ENCODE measurements at places on chromosomes 7 and 10.

DNA sequence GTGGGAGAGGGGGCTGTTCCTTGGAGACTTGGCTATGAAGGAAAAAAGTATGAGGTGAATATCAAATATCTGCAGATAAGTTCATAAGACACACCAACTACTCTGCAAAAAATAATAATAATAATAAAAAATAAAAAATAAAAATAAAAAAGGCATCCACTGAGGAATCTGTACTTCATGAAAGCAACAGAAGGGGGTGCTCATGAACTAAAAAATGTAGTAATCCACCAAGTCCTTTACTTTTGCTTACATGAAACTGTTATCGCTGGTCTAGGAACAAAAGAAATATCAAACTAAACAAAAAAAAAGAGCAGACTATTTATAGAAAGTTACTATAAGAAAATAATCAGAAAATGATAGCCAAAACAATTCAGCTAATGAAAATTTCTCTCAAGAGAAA, 579.0 kb downstream of the PHTF2 start:
- DNase-seq = no peak

DNA sequence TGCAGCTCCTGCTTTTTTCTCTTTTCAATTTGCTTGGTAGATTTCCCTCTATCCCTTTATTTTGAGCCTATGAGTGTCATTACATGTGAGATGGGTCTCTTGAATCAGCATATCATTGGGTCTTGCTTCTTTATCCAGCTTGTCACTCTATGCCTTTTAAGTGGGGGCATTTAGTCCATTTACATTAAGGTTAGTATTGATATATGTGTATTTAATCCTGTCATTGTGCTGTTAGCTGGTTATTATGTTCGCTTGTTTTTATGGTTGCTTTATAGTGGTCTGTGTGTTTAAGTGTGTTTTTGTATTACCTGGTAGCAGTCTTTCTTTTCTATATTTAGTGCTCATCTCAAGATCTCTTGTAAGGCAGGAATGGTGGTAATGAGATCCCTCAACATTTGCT, 17.0 kb downstream of the GIMAP7 start:
- DNase-seq = no peak

DNA sequence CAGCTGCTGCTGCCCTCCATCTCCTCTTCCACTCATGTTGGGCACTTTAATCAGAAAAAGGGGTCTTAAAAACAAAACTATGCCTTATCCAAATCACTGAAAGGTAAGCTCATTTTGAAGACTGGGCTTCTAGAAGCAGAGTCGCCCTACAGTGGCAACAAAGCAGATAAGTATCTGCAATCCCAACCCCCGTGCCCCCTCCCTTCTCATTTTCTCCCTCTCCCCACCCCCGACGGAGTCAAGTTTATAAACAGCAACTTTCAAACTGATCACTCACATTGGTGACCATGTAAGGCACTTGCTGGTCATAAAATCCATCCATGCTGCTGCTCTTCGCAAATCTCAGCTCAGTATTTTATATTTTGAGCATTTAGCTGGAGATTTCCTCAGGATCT, 738 bp downstream of the ETV1 start:
- DNase-seq = no peak

DNA sequence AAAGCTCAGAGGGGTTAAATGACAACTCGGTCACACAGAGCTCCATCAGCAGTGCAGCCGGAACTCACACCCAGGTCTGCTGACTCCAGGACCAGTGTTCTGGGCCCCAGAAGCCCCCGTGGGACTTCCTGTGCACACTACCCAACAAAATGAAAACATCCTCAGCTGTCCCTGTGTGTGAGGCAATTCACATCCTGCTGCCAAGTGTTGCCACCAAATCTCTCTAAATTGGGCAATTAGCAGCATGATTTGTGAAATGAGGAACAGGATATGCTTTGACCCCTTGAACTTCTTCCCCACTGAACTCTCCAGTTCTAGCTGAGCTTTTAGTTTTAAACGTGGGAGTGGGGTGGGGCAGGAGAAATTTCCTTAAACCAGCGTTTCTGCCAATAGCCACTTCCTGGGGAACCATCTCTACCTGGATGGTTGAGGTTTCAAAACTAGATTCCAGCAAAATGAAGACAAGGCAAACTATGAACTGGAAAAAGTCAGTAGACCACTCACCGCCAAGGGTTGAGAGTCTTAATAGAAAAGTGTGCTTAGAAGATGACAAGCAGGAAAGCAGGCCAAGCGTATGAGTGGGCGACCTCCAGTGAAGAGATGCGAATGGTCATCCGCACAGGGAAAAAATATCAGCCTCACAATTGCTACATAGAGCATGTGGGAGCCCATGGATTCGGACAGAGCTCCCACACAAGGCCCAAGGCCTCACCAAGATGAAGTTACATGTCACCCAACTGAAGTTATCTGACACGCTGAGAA, 51.9 kb upstream of the CHST15 start:
- DNase-seq = no peak

DNA sequence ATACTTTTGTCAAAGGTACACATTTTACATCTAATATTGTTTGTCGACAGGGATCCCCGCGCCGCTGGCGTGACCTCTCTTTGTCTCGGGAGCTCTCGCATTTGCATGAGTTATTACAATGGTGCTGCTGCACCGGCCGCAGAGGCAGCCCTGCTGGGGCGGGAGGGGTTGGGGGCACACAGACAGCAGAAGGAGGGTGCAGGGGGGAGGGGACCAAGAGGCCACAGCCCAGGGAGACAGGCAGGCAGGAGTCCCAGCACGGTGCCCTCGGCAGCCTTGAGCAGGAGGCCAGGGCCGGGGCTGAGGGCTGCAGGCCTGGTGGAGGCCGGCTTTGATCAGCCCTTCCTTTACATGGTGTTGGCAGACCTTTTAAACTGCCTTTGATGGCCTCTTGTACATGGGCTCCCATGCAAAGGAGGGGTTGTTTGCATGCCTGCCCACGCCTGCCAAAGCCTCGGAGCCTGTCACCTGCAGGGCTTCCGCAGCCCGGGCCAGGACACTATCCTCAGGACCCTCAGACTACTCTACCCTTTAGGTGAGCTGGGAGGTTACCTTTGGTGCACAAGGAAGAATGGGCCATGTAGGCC, 95.5 kb downstream of the EBF3 start:
- no peak for DNase-seq

GRCh38 chr7:157395206-157395605, 58.4 kb downstream of the DNAJB6 start:
- no peak for DNase-seq

- no peak for DNase-seq
Measured at GRCh38 chr10:122560279-122560804, at the start of gene DMBT1. Gene DMBT1, plus strand, starts transcription at chr10:122560754. Its CDS starts 17 bp downstream, at chr10:122560771.

DNA sequence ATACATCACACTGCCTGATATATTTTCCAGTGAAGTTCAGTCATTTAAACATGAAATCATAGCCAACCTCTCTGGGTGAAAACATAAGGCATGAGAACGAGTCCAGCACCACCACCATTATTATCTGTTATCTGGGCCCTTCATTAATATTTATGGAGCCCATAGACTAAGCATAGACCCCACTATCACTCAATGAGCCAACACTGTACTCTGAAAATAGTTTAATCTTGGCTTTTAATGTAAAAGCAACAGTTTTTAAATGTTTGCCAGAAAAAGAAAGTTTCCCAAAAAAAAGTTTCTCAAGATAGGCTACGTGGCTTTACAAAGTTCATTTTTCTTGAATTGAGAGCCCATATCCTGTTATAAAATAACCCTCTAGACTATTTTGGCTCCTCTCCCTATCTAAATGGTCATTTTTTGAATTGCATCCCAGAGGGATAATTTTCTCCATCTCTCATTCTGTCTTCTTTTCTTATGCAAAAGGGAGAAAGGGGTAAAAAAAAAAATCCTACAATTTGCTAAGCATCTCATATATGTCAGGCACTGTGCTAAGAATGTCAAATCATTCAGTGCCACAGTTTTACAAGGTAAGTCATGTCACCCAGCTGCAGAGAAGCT, 66.1 kb downstream of the FZD1 start:
- DNase-seq = no peak

GRCh38 chr7:4634166-4634565, 47.9 kb upstream of the FOXK1 start:
- no peak for DNase-seq

DNA sequence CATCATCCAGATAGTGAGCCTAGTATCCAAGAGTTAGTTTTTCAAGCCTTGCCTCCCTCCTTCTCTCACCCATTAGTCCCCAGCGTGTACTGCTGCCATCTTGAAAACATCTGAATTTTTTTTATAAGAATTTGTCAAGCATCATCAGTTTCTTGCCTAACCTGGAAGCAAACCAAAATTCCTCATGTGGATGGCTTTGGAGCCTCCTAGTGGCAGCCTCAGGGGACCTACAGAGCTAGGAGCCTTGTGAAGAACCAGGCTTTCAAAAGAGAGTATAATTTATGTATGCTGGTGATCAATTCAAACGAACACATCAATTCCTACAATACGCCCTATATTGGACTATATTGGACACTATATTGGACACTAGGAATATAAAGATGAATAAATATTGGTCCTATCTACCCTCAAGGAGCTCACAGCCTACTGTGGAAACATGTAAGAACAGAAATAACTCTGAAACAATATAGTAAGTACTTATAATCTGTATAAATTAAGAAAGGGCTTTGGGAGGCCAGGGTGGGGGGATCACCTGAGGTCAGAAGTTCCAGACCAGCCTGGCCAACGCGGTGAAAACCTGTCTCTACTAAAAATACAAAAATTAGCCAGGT, 63.4 kb downstream of the HPSE2 start:
- no peak for DNase-seq

DNA sequence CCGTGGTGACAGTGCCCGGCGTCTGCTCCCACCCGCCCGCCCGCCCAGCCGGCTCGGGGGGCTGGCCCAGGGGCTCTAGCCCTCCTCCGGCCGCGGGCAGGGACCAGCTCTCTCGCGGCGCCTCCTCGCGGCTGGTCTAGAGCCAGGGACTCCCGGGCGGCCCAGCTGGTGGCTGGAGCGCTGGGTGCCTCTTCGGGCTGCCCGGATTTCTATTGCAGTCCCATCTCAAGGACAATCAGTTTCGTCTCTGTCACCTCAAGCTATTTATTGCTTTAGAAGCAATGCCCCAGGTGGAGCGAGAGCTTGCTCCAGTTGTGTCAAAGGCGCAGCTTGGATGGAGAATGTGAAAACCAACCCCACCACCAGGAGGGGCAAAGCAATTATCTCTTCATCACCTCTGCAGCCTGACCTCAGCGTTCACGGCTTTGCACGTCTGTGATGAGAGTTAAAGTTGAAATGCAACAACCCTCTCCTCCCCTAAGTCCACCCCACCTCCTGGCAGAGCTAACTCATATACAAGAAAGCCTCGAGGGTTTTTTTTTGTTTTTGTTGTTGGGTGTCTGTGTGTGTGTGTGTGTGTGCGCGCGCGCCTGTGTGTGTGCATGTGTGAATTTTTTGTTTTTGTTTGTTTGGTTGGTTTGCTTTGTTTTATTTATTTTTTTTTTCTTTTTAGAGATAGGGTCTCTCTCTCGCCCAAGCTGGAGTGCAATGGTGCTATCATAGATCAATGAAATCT, at the start of gene ITGA8:
ITGA8 (minus strand) TSS at position 24 of the 736 bp plus-strand sequence. CDS start 151 bp downstream, outside the sequence.
- DNase-seq = no peak

GRCh38 chr10:67804395-67804678, 33.7 kb downstream of the DNAJC12 start:
- DNase-seq = no peak

DNA sequence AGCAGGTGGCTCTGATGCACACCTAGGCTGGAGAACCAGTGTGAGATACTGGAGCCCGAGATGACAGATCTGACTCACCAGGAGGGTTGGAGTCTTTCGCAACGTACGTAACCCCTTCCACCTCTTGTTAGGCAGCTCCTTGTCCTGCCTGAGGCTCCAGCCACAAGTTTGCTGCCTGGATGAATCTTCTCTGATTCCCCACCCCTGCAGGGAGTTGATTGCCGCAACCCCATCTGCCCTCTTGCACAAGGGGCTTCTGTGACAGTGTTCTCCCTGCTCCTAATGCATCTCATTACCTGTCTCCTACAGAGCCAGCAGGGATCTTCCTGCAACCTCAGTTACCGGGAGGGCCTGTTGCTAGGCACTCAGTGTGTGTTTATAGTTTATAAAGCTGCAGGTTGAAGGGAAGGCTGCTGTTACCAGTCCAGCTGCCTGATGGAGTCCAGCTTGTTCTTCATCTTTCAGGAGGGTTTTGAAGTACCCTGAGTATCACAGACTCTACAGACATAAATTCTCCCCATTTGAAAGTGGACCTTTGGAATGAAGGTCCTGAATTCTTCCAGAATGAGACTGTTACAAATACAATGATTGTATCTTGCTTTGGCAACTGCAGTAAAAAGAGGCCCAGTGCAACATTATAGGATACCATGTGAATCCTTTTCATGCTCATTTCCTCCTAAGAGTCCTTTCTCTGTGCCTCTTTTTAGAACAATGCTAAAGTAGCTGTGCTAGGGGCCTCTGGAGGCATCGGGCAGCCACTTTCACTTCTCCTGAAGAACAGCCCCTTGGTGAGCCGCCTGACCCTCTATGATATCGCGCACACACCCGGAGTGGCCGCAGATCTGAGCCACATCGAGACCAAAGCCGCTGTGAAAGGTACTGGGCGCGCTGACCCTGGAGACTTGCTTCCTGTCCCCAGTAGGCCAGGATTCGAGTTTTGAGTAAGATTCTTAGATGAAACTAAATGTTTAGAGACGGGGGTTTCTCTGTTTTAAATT, 6.5 kb downstream of the MDH2 start:
- DNase-seq = no peak

GRCh38 chr7:98200364-98200763, 10.9 kb upstream of the BHLHA15 start:
- DNase-seq = no peak

- DNase-seq = no peak
Measured at GRCh38 chr7:150881189-150881588, 28.9 kb downstream of the AOC1 start.

DNA sequence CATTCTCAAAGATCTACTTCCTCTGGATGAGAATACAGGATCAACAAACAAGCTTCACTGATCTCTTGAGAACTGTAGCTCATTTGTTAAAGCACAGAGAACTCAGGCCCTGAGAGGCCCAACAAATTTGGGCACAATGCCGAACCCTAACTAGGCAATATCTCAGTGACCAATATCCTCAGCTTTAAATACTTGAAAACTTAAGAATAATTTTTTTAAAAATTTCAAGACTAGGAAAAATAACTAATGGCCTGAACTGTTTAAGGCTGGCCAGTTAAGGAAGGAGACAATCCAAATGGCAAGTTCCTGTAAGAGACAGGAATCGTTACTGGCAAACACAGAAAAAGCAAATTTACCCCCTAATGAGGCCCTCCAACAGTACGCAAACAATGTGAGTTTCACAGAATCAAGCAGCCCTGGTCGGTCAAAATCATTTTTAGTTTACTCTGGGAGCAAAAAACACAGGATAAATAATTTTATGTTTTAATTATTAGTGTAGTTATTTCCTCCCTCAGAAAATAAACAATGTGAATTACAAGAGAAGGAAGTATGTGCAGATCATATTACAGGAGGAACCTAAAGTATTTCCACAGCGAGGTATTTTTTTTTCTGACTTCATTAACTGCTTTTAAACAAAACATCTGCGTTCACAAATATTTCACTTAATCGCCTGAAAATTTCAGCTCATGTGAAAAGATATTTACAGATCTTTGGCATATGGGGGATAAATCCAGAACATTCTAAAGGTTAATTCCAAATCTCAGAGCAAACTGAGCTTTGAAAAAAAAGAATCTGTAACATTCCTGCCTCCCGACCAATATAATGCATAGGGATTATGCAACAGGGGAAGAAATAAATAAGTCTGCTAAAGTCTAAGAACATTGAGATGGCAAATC, 39.5 kb downstream of the NT5C2 start:
- DNase-seq = no peak

- DNase-seq = no peak
Measured at GRCh38 chr10:21950566-21950965, 53.0 kb downstream of the DNAJC1 start.

Measured in stimulated activated CD8-positive, alpha-beta memory T cell treated with anti-CD3 and anti-CD28 coated beads, Interleukin-2, amount 100 ng/mL, for 1 hour (primary cell).